Hypothalamus (tissue), 51 donors: ENCODE measurements at places on chromosomes 5 and 9.

GRCh38 chr9:128175102-128175563, 15.1 kb downstream of the BBLN start:
- no peak for DNase-seq

DNA sequence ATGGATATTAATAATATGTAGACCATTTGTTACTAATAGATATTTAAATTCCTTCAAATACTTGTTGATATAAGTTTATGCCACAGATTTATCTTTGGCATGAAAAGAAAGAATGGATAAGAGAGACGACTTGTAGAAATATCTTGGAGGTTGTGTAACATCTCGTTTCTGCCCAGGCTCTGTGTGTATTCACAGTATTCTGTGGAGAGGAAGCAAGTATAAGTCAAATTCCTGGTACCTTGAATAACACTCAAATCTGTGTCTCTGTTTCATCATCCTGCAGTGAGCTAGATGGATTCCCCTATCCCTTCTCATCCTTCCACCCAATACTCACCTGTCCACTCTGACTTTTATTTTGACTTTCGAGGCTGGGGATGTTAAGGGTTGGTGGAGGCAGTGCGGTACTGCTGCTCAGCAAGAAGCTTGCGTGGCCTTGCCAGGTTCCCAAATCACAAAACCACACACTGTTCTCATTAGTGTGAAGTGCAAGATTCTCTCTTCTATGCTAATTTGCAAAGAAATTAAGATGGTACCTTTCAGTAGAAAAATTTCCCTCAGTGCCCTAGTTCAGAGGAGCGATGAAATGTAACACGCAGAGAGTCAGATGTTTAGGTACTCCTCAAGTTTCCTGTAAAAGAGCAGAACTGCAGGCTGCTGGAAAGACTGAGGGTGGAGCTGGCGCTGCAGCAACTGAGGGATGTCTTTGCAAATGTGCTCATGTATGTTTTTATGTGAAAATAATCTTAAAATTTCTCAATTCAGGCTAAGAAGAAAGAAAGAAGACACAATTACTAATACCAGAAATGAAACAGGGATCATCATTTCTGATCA, 42.6 kb upstream of the ANKRD18A start:
- DNase-seq: no peak

- DNase-seq: no peak
These were observed 14.5 kb downstream of the CDO1 start for GRCh38 chr5:115801984-115802383.

DNA sequence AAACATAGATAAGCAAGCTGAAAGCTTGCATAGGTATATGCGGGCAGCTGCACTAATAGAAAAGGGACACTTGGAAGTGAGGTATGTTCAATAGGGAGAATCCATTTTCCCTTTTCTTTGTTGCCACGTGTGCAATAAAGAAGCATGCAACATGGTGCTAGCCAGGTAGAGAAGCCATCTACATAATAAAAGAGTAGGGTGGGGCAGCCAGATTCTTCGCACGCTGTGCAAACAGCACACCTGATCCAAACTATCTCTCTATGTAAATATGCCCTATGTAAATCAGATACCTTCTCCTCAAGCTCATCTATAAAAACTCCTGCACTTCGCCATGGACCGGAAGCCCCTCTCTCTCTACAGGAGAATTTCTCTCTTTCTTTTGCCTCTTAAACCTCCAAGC, 91.9 kb upstream of the C9orf72 start:
- DNase-seq: no peak

DNA sequence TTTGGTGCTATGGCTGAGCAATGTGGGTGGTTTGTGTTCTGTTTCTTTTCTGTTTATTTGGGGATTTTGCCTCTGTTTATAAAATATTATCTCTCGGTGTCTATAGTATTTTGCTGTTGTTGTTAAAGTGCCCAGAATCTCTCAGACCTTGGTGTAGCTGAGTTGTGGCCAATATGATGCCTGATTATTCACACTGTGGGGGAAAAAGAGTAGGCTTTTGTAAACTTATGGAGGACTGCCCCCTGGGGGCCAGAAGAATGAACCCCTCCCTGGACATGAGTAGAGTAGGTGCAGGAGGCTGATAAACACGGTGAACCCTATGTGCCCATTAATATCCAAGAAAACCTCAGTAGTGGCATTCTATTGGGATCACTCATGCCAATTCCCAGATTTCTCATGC, 49.0 kb upstream of the DPYSL3 start:
- no peak for DNase-seq

DNA sequence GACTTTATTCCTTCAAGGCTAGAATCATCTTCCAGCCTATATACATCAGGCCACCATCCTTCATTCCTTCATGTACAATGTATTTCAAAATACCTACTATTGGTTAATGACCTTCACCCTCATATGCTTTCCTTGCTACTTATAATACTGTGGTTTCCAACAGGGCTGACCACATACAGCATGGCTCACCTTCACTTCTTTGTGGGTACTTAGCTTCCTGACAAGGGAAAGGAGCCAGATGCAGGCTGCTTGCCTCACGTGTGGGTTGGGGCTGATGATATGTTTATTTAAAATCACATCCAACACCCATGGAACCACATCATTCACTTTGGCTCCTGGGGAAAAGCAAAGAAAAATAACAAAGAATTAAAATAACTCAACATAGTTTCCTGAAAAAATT, 63.9 kb upstream of the OR2K2 start:
- DNase-seq: no peak

DNA sequence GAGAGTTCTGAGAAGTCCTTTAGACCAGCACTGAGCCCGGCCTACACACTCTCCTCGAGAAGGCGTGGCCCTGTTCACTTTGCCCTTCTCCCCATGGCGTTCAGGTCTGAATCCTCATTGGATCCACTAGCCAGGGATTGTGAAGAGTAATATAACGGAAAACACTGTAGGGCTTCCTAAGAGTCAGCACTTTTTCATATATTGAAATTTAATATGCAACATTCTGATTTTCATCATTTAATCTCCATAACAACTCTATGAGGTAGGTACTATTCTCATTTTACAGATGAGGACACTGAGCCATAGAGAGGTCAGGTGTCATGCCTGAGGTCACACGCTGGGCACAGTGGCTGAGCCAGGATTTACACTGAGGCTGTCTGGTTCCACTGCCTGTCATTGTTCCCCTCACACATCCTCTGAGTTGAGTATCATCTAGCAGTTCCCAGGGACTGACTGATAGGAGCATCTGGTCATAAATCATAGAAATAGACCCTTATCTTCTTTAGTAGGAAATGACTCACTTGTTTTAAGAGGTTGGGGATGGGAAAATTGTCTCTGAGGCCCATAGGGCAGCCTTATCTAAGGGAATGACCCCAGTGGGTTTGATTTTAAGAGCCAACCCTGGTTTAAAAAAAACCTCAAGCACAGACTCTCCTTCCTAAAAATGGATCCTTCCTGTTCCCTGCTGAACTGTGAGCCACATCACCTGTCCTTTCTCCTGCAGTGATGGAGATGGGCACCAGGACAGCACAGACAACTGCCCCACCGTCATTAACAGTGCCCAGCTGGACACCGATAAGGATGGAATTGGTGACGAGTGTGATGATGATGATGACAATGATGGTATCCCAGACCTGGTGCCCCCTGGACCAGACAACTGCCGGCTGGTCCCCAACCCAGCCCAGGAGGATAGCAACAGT, 41.2 kb downstream of the THBS4 start:
- no peak for DNase-seq

- no peak for DNase-seq
These were observed 11.4 kb downstream of the DCAF10 start for GRCh38 chr9:37811906-37812476.

GRCh38 chr9:78326564-78326963, 29.6 kb downstream of the PSAT1 start:
- DNase-seq: no peak

GRCh38 chr5:30324083-30324482, 869.4 kb upstream of the CDH6 start:
- no peak for DNase-seq

DNA sequence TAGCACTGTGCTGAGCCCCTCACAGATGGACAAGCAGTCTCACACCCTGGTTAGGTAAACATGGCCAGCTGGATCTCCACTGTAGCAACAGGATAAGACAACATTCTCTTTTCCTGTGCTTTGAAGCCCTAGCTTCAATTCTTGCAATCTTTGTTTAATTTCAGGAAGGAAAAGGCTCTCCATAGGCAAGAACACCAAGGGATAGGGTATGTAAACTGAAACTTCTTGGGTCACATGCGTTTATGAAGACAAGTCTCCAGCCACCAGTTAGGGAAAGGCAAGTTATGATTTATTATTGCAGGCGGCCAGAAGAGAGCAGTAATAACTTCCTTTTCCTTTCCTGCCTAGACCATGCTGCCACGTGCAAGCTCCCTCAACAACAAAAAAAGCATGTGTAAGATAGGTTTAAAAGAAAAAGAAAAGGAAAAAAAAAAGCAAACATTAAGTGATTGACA, 50.1 kb upstream of the POU5F2 start:
- no peak for DNase-seq

GRCh38 chr9:82209797-82210470, 221.4 kb downstream of the SPATA31D1 start:
- DNase-seq: no peak

- DNase-seq: peak; percentile 19
These were observed 154.8 kb upstream of the LHFPL2 start for GRCh38 chr5:78803353-78803752.

DNA sequence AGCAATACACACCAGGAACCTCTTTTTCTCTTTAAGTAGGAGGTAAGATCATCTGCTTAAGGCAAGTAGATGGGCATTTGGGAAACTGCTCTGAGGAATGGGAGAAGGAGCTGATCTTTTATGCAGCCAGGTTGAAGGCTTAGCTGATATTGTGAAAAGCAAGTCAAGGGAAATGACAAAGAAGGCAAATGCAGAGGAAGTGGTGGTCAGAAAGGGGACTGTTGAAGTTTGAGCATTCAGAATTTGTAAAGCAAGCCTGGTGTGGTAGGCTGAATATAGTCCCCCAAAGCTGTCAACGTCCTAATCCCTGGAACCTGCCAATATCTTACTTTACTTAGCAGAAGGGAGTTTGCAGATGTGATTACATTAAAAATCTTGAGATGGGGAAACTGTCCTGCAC, 128.9 kb downstream of the ADAMTS12 start:
- DNase-seq: no peak

GRCh38 chr5:4225741-4226140, 630.1 kb downstream of the IRX1 start:
- no peak for DNase-seq

- DNase-seq: no peak
These were observed 553.0 kb upstream of the ZNF462 start for GRCh38 chr9:106309925-106310324.

- DNase-seq: no peak
These were observed 368.9 kb downstream of the CDH9 start for GRCh38 chr5:26669523-26669922.

GRCh38 chr5:136028090-136028489, 698 bp upstream of the TGFBI start:
- DNase-seq: no peak

DNA sequence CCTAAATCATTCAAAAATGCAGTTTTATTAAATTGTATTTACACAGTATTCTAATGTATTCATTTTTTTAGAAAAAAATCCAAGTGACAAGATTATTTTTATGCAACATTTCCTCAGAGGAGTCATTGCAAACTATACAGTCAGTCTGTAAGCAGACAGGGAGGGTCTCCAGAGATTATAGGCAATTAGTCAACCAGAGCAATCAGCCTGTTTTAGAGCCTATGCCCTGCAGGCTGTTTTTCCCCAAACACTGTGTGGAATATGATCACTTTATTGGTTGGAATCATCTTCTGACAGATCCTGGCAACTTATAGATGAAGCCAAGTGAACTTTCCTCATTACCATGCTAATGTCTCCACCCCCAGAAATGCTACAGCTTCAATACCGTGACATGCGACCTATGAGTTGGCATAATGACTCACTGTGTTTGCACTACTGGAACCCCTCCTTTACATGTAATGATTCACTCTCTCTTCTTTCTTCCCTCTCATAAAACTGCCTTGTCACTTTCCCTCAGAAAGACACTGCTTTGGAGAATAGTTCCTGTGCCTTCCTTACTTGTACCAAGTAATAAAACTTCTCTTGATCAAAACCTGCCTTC, 577.7 kb upstream of the FTMT start:
- DNase-seq: no peak

GRCh38 chr9:23117616-23118015, 671.0 kb downstream of the DMRTA1 start:
- DNase-seq: no peak

GRCh38 chr9:130017076-130017475, 25.9 kb downstream of the FNBP1 start:
- no peak for DNase-seq

- no peak for DNase-seq
These were observed 57.4 kb downstream of the ATPSCKMT start for GRCh38 chr5:10192309-10192708.

GRCh38 chr5:153558957-153559356, 68.5 kb downstream of the GRIA1 start:
- DNase-seq: no peak

GRCh38 chr5:91212714-91213092, 170.4 kb downstream of the ARRDC3 start:
- DNase-seq: no peak

GRCh38 chr5:144979516-144980264, 809.0 kb downstream of the KCTD16 start:
- DNase-seq: no peak

GRCh38 chr5:72388646-72389045, 68.5 kb downstream of the PTCD2 start:
- no peak for DNase-seq

DNA sequence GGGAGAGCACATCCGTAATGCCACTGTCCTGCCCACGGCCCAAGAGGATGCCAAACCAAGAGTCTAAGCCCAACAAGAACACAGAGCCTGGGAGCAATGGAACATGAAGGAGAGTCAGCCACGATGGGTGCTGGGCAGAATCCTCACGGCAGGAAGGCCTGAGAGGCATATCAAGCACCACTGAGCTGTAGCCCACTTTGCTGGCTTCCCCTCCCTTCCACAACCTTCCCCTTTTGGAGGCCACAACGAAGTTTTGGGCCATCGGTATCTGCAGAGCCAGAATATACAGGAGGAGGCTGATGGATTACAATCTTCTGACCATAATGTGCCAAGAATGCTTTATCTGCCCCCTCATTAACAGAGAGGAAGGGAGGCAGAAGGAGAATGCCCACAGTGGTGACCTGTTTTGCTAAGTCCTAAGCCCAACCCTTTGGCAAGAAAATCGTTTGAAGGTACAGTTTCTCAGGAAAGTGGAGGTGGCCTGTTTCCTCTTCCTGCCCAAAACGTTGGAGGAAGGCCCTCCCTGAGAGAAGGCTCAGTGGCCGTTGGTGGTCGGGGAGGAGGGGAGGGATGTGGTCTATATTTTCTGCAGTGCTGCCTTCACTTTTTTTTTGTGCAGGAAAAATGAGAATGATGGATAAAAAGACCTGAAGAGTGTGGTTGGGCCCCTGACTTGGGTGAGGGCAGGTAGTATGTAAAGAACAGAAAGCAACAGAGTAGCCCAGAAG, 26.2 kb downstream of the MACROH2A1 start:
- no peak for DNase-seq

- DNase-seq: no peak
These were observed 408.4 kb downstream of the NTRK2 start for GRCh38 chr9:85077944-85078343.

- no peak for DNase-seq
These were observed 83.4 kb downstream of the LIFR start for GRCh38 chr5:38473008-38473407.

GRCh38 chr9:3243683-3244082, 282.1 kb downstream of the RFX3 start:
- DNase-seq: no peak

GRCh38 chr5:152501294-152501693, 96.2 kb upstream of the NMUR2 start:
- DNase-seq: no peak

GRCh38 chr5:64312491-64312890, 146.8 kb downstream of the RNF180 start:
- no peak for DNase-seq
